ENCODE measurements at places on chromosomes 12 and 14.

- no peak for DNase-seq
These were observed 74.4 kb downstream of the DAAM1 start for GRCh38 chr14:59262717-59263454.

- DNase-seq: no peak
These were observed 40.9 kb upstream of the A2ML1 start for GRCh38 chr12:8781381-8782127.

DNA sequence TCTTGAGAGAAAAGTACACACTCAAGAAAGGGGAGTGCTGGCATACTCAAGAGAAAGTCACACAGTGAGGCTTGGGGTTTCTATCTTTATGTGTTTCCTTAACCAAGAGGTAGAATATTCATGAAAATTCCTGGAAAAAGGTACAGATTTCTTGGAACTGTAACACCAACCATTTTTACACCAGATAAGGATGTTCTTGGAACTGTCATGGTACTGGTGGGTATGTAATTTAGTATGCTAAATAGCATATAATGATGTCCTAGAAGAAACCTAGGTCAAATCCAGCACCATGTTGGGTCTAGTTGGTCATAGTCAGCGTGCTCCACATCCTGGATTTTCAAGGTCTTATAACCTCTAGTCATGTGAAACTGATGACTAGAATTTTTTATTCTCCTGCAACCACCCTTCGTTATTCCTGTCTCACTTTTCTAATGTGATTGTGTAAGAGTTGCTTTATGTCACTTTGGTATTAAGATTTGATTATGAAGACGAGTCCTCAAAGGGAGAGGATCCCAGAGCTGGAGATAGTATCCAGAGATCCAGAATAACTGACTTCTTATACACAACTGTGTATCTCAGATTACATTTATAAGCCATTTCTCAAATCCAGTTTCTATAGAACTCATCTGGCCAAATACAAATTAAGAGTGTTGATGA lies 510.1 kb downstream of the TMTC2 start:
- no peak for DNase-seq

- peak; percentile 58 for DNase-seq
These were observed 718 bp downstream of the PACS2 start for GRCh38 chr14:105315211-105315721.

DNA sequence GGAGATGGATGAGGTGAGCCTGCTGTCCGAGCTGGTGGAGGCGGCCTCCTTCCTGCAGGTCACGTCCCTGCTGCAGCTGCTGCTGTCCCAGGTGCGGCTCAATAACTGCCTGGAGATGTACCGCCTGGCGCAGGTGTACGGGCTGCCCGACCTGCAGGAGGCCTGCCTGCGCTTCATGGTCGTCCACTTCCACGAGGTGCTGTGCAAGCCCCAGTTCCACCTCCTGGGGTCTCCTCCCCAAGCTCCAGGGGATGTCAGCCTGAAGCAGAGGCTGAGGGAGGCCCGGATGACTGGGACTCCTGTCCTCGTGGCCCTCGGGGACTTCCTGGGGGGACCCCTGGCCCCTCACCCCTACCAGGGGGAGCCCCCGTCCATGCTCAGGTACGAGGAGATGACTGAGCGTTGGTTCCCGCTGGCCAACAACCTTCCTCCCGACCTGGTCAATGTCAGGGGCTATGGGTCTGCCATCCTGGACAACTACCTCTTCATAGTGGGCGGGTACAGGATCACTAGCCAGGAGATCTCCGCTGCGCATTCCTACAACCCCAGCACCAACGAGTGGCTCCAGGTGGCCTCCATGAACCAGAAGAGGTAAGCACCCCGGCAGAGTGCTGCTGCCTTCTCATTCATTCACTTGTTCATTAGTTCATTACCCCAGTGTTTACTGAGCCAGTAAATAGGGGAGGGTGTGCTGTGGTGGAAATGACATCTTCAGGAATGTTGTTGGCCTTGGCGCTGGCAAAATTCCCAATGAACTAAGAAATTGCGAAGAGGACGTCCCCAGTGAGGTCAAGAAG lies 774 bp upstream of the MANSC4 start:
- no peak for DNase-seq

GRCh38 chr12:103994235-103994634 lies 28.6 kb downstream of the TDG start:
- DNase-seq: no peak

- DNase-seq: no peak
These were observed 16.4 kb downstream of the BBOF1 start for GRCh38 chr14:74035556-74035955.

Measured in RPMI8226 (cell line).